ENCODE measurements at places on chromosomes 4 and X. TPM values are rescaled to one million over a fixed set of nuclear protein-coding genes. Genes with fewer than 3 reads are reported as not detected.

GRCh38 chr4:92334716-92335350 is 31.1 kb downstream of the GRID2 start:
- no peak overlapping the region for H3K27ac ChIP-seq
- H3K27me3 ChIP-seq, result no peaks in the 10 kb centered on the region
- DNase-seq, result no peak

Gene CISD2
- total RNA-seq, result 3.8 TPM

Gene IDH3G
- total RNA-seq, result 59.3 TPM

DNA sequence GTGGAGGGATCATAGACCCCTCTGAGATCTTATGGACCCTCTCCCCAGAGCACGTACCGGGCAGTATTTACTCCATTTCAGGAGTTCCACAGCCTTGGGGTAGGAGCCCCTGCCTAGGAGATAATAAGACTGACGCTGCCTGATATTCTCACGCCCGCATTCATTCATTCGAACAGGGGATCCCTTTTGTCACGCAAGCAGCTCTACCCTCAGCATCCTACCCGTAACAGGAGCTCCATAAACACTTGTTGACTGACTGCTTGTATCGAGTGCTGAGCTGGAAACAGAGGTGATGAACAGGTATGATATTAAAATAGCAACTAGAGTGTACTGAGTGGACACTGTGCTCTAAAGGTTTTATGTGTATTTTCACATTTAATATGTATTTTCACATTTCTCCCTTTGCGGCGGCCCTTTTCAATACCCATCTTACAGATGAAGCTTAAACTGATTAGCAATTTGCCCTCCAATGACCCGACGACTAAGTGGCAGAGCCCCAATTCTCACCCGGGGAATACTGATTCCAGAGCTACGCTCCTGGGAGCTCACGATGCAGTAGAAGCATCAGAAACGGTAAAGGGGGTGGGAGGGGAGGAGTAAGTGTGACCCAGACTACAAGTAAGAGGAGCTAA is 888 bp downstream of the RAB28 start:
- H3K27ac ChIP-seq, result peak overlapping the region; percentile 97
- no peaks in the 10 kb centered on the region for H3K36me3 ChIP-seq
- no peak for DNase-seq
- peak overlapping the region; percentile 82 for H3K4me3 ChIP-seq
- H3K27me3 ChIP-seq, result no peaks in the 10 kb centered on the region

Gene RBMXL3
- total RNA-seq, result not detected

DNA sequence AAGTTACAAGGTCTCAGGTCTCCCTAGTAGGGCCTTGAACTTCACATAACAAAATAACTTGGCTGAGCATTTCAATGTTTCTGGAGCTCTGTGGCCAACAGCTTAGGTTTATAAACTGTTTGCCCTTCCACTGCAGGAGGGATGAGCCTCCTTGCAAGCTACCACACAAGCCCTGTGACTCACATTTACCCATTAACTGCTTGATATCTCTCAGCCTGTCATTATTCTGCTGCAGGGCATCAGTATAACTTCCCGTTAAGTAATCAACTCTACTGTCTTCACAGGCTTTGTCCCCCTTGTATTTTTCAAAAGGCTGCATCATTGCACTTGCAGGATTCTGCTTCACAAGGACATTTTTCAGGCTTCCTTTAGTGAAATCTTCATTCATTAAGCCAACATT is 151.7 kb upstream of the CXCL13 start:
- H3K4me3 ChIP-seq, result no peak overlapping the region
- H3K27me3 ChIP-seq, result no peaks in the 10 kb centered on the region
- no peak for DNase-seq
- no peaks in the 10 kb centered on the region for H3K36me3 ChIP-seq
